ENCODE measurements at places on chromosomes 2 and 18. TPM values are rescaled to one million over a fixed set of nuclear protein-coding genes. Genes with fewer than 3 reads are reported as not detected.

Gene SERPINB4
- total RNA-seq = not detected

Gene HOXD3
- total RNA-seq = 4.6 TPM

Gene TMEM127
- 30.7 TPM for total RNA-seq

Gene EPG5
- 22.3 TPM for total RNA-seq

Gene ANKRD12
- total RNA-seq = 7.9 TPM

Gene LYG2
- total RNA-seq = not detected

Gene NEU2
- not detected for total RNA-seq

Gene C2orf74
- total RNA-seq = 10.1 TPM

Gene TRIP12
- 97.5 TPM for total RNA-seq

Gene CPSF3
- total RNA-seq = 48.1 TPM

Gene CCDC121
- 1.8 TPM for total RNA-seq

Gene HOXD4
- total RNA-seq = 3.8 TPM

Gene ABHD3
- 2.4 TPM for total RNA-seq

Gene NOL4
- not detected for total RNA-seq

Gene PTPN18
- total RNA-seq = 26.6 TPM

Gene PLCD4
- 0.60 TPM for total RNA-seq

Gene UGT1A9
- not detected for total RNA-seq

Gene INHA
- not detected for total RNA-seq

Gene ABCG5
- not detected for total RNA-seq

Gene SKA1
- total RNA-seq = 30.3 TPM

Gene WIPF1
- total RNA-seq = 12.4 TPM

Gene SIX2
- not detected for total RNA-seq

Gene ABCG8
- total RNA-seq = not detected

Gene FOXI3
- total RNA-seq = not detected

Gene MFSD2B
- 0.20 TPM for total RNA-seq

Gene CYTIP
- not detected for total RNA-seq

Data from mammary microvascular endothelial cell (primary cell).